Activated T-cell treated with anti-CD3 and anti-CD28 coated beads, Interleukin-2, amount 50 U/mL, for 24 hours (primary cell): ENCODE measurements at places on chromosomes 5 and 9.

DNA sequence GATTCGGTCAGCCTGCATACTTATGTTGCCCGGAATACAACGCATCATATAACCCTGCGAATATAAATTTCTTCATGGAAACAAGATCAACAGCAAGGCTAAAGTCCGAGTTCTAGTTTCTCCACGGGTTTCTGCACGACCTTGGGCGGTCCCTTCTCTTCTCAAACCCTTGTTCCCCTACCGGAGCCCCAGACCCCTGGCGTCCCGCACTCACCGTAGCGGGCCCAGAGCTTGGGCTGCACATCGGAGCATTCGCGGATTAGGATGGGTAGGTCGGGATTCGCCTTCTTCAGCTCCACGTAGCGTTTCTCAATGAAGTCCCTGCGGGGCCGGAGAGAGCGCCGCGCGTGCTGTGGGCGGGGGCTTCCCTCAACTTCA lies 399 bp downstream of the NDUFA2 start:
- no peak for DNase-seq

GRCh38 chr5:78003450-78003849 lies 227.3 kb upstream of the TBCA start:
- no peak for DNase-seq

GRCh38 chr9:71557310-71557709 lies 211.0 kb downstream of the CEMIP2 start:
- DNase-seq = no peak

GRCh38 chr9:114286146-114286679 lies 36.7 kb upstream of the ORM1 start:
- no peak for DNase-seq

DNA sequence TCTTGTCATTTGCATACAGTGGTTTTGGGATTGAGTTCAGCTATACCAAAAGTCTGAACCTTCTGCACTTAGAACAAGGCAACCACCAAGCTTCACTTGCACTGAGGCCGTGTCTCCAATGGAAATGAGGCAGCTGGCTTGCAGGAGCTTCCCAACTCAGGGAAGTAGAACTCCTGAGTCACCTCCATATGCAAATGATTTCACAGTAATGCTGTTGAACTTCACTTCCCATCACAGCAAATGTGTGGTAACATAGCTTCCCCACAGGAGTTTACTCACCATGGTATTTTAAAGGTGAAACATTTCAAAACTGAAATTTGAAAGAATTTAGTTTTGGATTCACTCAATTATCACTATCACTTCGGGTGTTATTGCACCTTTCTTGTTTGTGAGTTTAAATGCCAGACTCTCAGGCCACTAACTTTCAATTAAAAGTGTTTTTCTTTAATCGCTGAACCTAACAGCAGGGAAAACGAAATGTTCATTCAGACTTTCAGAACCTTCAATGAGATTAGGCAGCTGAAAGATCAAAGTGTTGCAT lies 9.0 kb downstream of the CD274 start:
- peak; percentile 67 for DNase-seq

- DNase-seq = peak; percentile 51
Observed at GRCh38 chr9:4985386-4986266, 554 bp downstream of the JAK2 start.
